ENCODE measurements at places on chromosomes 16 and 17.

DNA sequence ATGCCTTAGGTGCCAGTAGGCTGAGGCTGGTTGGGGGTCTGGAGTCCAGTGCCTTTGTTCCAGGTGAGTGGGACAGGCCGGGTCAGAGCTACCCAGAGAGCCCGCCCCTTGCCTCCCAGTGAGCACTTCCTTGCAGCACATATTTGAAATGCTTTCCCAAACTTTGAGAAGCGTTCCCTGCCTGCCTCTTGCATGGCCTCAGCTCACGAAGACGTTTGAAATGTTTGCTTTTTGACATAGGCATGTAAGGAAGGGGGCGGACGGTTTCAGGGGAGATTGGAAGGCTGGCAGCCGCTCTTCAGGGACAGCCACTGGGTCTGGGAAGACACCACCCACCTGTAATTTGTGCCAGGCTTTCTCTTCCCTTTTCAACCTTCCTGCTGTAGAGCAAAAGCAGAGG is 5.1 kb upstream of the FOXL1 start:
- no peak for DNase-seq

DNA sequence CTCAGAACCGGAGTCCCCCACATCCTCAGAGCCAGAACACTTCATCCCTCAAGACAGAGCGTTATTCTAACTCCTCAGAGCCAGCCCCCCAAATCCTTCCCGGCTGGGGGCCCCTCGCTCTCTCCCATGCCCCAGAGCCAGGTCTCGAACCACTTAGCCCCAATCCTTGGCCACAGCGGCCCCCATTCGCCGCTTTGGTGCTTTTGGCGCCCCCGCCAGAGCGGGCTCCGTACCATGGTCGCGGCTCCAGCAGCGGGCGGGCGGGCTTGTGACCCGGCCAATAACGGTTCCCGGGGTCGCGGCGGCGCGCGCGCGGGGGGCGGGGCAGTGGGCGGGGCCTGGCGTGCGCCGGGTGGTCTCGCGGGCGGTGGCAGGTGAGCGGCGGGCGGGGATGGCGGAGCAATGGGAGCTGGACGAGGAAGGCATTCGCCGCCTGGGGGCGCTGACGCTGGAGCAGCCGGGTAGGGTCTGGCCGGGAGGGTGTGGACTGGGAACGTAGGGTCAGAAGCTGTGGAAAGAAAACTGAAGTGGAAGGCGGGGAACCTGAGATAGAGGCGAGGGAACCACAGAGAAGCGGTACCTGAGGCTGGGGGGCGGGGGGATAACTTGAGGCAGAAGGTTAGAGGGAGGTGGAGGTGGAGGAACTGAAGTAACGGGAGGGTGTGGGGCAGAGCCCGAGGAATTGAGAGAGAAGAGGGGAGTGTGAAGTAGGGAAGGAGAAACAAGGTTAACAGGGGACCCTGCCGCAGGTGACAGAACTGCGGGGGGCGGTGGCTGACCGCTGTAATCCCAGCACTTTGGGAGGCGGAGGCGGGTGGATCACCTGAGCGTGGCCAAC is at the start of the genes KCTD19 and LRRC36:
Gene KCTD19 (minus strand): TSS at position 270 of the 838 bp plus-strand sequence. CDS start 34 bp downstream, at position 236.
Gene LRRC36 (plus strand): TSS at position 344 of the 838 bp plus-strand sequence. CDS start 48 bp downstream, at position 392.
- peak; percentile 59 for DNase-seq

GRCh38 chr16:73384506-73385089 is 336.7 kb upstream of the ZFHX3 start:
- no peak for DNase-seq

- DNase-seq: no peak
Measured at GRCh38 chr16:23739516-23739915, 15.3 kb upstream of the CHP2 start.

- no peak for DNase-seq
Measured at GRCh38 chr17:78997231-78997741, 12.3 kb downstream of the CANT1 start.

DNA sequence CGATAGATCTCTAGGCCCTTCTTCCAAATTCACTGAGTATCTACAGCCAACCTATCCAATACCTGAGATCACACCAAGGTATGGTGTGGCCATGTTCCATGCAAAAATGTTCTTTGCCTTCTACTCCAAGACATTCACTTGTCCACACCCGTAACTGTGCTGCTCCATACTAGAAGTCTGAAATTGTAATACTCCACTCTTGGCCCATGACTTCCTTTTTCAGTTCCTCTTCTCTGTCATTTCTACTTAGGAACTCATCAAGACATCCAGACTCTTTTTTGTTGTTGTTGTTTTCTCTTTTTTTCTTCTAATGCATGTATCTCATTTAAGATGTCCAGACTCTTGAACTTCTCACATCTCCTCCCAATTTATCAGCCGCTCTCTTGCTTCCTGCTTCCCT is 42.5 kb upstream of the KSR1 start:
- no peak for DNase-seq

GRCh38 chr17:48429156-48429555 is 858 bp downstream of the SKAP1 start:
- DNase-seq: peak; percentile 36

DNA sequence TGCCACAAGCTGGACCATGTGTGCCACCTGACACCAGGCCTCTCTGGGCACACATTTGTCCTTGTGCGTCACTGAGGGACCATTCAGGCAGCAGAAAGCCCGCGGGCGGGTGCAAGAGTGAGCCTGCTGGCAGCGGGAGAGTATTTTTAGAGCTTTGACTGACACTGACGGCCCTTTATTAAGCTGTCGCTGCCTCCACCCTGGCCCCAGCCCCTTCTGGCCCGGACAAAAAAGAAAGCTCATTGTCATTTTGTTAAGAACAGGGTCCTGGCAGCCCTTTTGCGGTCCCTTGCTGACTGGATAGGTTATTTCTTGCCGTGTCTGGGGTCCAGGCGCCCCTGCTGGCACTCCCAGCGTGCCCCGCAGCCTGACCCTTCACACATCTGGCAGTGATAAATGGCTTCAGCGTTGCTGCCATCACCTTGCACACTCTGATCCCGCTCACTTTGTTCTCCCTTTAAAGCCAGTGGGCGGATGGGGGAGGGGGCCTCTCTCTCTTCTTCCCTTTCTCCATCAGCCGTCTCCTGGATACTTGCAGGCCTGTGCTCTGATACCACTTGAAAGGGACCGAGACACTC is 78.4 kb upstream of the NKD1 start:
- DNase-seq: no peak

DNA sequence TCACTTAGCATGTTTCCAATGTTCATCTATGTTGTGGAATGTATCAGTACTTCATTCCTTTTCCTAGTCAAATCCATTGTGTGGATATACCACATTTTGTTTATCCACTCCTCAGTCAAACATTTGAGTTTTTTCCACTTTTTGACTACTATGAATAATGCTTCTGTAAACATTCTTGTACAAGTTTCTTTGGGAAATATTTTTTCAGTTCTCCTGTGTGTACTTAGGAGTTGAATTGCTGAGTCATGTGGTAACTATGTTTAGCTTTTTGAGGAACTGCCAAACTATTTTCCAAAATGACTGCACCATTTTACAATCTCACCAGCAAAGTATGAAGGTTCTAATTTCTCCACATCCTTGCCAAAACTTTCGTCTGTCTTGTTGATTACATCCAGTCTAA is 223.7 kb upstream of the AXIN2 start:
- no peak for DNase-seq

- DNase-seq: no peak
Measured at GRCh38 chr16:57013902-57014301, 24.5 kb downstream of the NLRC5 start.

DNA sequence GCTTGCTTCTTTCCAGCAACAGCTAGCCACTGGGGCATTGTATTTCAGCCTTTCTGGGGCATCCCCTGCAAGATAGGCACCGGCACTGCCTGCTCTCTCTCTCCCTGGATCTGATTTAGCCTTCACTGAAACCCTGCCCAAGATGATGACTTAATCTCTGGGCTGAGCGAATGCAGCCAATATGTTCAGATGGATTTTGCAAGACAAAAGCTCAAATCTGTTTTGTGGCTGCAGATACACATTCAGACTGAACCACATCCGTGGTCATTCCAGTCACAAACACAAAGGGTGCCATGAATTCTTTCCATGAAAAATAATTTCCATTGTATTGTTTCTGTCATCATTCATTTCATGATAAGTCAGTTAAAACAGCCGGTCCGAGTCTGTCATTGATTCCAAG is 24.2 kb downstream of the SOST start:
- no peak for DNase-seq

- no peak for DNase-seq
Measured at GRCh38 chr17:6670571-6670970, 19.0 kb downstream of the C17orf100 start.

GRCh38 chr17:15076991-15077663 is 188.0 kb downstream of the PMP22 start:
- no peak for DNase-seq

GRCh38 chr16:77509051-77509450 is 74.2 kb upstream of the ADAMTS18 start:
- no peak for DNase-seq

GRCh38 chr16:89312194-89312593 is 94.7 kb downstream of the ZNF778 start:
- DNase-seq: no peak

- DNase-seq: peak; percentile 83
Measured at GRCh38 chr16:88785106-88785924, at the start of gene PIEZO1. Gene PIEZO1, minus strand, starts transcription at chr16:88785220. Its CDS starts 256 bp downstream, at chr16:88784964.

DNA sequence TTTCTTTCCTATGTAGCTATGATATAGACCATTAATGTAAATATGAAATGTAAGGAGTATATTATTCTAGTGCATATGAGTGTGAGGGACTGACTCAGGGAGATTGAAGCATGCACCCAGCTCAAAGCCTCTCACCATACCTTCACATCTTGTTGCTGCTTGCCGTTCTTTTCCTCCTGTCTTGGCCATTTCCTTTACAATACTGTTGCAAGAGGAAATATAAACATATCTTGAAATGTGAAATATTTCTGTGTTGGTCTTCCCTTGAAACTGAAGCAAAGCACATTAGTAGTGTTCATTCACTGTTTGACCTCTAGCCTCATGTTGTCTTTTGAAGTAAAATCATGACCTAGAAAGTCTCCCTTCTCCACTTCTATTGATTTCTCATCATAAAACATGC is 46.6 kb downstream of the PHKB start:
- DNase-seq: no peak

- DNase-seq: no peak
Measured at GRCh38 chr17:66493283-66494019, 191.0 kb downstream of the PRKCA start.

DNA sequence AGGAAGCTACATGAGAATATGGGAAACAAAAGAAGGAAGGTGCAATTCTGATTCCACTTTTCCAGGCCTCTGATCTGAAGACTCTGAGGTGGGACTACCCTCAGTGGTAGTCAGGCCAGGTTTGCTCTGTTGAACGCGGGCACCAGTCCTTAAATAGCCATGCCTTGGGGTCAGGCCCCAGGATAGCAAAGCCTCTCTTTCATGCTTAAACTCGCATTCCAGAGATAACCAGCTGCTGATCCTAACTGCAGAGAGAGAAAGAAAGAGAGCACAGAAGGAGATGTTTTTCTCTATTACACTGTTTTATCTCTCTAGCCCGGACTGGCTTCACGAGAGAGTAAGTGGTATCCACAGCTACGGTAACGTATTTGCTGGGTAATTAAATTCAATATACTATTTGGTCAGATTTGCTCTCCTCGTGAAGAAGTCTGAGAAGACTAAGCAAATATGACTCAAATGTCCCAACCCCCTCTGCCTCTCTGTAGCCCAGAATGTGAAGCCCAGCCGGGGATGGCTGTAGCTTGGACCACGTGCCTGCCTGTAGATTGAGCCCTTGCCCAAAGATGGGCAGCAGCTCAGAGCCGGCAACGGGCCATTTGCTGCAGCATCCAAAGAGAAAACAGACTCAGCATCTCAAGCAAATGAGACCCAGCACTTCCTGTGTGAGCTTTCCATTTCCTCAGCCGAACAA is 122.2 kb downstream of the SMG6 start:
- no peak for DNase-seq

DNA sequence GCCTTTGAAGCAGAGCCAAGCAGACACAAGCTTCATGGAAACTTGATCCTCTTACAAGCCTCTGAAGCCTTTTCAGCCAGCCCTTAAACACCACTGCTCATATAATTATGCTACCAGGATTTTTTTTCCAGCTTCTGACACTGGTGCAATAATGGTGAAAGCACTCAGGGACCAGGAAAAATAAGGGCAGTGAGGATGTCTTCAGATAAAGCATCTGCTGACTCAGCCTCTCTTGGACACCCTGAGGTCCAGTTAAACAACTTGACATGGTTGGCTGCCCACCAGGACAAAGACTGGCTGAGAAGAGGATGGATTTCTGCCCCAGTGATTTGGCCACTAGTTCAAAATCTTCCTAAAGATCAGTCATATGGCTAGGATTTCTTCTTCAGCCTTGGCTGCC is 124.2 kb upstream of the N4BP1 start:
- DNase-seq: no peak

- no peak for DNase-seq
Measured at GRCh38 chr16:1807626-1808025, 14.1 kb upstream of the IGFALS start.

DNA sequence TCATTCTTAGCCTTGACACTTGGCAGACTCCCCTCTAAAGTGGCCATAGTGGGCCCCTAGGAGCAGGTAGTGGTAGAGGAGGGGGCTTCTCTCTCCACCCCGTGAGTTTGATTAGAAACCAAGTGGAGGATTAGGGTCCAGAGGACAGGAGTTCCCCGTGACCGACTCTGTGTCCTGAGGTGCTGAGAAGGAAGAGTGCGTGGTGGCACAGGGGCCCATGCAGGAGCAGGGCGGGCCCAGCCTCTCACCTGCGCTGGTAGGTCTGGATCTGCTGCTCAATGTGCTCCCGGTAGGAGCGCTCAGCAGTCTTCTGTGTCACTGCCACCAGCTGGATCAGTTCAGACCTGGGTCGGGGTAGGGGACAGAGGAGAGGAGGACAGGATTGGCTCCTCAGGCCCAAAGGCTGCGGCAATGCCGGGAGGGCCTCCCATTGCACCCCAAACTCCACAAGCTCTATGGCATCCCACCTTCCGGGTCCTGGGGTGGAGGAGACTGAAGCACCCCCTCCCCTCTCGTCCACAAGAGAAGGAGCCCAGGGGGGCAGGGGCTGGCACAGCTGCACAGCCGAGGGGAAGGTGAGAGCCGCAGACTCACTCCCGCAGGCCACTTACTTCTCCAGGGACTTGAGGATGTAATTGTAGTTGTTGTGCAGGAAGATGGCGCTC is 6.2 kb downstream of the ZACN start:
- no peak for DNase-seq

- no peak for DNase-seq
Measured at GRCh38 chr16:3144321-3144983, 9.6 kb downstream of the ZNF213 start.

- DNase-seq: no peak
Measured at GRCh38 chr16:9457215-9457614, 365.8 kb downstream of the HAPSTR1 start.

DNA sequence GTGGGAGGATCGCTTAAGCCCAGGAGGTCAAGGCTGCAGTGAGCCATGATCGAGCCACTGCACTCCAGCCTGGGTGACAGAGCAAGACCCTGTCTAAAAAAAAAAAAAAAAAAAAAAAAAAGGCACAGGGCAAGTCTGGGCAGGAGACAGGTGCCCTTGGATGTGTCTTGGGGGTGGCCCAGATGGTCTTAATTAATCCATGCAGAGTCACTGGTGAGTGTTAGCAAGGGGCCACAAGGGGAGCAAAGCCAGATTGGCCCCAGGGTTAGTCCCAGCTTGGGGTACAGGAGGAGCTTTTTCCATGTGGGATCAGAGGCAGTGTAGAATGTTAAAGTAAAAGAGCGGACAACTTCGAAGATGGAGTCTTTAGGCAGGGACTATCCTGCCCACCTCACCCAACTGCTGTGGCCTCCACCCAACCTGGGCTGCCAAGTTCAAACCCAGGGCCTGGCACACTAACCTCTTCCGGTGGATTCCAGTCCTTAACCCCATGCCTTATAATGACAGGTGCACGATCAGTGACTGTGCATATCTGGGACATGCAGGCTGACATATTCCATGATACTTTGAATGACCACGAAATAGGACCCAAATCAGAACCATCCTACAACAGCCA is 32.2 kb upstream of the MFSD6L start:
- no peak for DNase-seq
